ENCODE measurements at places on chromosomes 2 and 18. TPM values are rescaled to one million over a fixed set of nuclear protein-coding genes. Genes with fewer than 3 reads are reported as not detected.
A peak's percentile ranks its signal among the peaks of the same experiment; 100 is the strongest.

DNA sequence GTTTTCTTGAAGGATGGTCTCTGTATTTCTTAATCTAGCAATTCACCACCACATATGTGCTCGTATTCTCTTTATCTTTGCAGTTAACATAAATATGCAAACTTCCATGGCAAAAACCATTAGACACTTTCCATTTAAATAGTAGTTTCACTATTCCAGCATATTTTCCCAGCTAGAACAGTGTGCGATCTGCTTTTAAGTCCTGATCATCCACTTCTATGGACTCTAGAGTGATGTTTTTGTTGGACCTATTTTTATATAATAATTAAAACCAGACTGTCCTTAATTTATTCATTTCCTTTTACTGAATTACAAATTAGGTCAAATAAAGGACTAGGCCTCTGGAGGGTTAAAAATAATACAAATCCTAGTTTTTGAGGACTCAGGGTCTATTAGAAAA lies 418.4 kb upstream of the TRIB2 start:
- DNase-seq, result no peak

DNA sequence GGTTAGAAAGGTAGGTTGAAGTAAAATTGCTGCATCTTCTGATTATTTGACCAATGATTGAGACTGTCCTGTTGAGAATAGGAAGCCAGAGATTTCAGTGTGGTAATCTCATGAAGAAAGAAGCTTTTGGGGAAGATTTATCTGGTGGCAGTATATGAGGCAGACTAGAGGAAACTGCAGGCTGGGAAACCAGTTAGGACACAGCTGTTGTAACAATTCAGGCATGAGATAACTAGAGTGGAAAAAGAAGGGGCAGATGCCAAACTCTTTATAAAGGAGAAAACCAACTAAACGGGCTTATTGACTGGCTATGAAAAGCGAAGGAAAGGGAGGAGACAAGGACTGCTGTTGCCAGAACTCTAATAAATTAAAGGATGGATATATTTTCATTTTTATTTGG lies 155.6 kb downstream of the TTC27 start:
- DNase-seq, result no peak

DNA sequence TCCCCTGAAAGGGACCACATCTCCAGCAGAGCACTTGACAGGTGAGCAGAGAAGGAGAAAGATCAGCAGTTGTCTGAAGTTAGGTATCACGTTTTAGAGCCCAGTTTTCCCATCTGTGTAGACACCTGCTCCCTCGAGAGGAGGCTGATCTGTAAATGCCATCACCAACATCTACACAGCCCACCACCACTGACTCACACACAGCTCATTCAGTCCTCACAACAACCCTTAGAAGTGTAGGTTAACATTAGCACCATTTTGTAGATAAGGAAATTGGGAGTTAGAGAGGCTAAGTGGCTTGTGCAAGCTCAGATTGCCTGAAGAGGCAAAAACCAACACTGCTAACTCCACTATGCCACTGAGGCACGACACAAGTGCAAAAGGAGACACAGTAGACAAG lies 37.2 kb upstream of the STAT1 start:
- no peak for DNase-seq

- no peak for DNase-seq
Measured at GRCh38 chr2:19362094-19362754, 3.8 kb upstream of the OSR1 start.

DNA sequence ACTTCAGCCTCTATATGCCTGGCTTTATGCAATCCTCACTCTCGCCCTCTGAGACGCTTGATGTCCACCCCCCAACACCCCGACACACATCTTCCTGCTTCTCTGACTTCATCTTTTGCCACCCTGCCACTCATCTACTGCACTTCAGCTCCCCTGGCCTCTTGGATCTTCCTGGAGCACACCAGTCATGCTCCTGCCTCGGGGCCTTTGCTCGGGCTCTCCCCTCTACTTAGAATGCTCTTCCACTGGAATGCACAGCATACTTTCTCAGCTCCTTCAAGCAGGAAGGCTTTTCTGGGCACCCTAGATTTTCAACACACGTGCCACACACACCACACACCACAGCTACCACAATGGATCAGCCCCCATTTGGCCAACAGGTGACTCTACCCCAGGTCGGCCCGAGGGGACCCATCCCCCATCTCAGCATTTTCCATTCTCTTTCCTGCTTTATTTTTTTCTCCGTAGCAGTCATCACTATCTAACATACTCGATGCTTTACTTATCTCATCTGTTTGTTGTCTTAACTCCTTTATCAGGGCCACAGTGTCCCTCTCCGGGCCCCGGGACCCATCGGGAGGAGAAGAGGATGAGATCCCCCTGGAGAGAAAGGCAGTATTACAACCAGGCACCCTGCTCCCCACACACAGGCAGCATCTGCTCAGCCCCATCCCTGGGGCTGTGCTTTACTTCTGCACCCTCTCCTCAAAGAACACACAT lies 2.3 kb downstream of the RUFY4 start:
- DNase-seq, result no peak

DNA sequence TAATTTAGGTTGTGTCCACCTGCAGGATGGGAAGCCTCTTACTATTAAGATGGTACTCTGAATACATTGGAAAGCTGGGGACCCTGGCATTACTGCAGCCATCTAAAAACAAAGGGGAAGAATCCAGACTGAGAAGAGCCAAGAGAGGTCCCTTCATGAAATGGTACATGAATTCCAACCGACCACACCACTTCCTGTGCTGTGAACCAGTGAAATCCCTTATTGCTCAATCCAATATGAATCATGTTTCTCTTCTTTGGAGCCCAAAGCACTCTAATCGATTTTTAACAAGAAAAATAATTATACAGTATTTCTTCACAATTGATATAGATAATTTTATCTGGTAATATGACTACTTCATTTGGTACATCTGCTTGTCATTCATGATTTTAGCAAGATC lies 479.7 kb upstream of the RAB6C start:
- no peak for DNase-seq

DNA sequence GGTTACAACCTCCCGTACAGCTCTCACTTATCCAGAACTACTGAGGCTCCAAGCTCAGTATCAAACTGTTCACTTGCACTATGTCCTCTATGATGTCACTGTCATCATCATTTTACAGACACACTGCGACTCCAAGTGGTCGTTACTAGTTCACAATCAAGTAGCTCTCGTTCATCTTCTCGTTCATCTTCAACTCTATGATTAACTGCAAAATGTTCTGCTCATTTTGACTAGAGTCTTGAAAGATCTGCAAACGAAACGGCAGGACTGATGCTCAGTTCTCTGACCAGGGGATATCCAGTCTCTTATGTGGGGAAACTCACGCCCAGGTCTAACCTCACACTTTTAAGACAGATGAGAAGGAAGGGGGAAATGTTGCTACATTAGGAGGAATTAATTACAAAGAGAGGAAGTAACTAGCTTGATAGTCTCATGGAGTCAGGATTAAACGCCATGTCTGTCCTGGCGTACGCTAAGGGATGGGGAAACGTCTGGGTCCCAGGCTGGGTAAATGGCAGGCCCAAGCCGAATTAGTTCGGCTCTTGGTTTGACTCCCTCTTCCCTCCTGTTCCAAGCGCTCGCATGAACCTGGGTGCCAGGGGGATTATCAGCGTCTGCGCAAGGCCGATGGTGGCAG lies 794 bp upstream of the CHCHD5 start:
- DNase-seq, result no peak

DNA sequence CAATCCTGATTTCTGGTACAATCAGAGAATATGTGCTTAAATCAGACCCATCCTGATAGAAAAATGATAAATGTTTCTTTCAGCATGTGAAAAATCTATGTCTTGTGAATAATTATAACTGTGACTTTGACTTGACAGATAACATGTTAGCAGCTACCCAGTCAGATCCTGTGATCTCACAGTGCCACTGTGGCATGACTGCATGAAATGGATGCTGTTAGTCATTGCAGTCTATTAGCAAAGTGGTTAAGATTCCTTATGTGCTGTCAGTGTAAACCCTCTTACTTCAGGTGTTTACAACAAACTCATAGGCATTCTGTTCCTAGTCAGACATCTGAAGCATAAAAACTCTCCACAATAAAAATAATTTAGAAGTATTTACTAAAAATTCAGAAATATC lies 244.6 kb upstream of the RND3 start:
- no peak for DNase-seq

DNA sequence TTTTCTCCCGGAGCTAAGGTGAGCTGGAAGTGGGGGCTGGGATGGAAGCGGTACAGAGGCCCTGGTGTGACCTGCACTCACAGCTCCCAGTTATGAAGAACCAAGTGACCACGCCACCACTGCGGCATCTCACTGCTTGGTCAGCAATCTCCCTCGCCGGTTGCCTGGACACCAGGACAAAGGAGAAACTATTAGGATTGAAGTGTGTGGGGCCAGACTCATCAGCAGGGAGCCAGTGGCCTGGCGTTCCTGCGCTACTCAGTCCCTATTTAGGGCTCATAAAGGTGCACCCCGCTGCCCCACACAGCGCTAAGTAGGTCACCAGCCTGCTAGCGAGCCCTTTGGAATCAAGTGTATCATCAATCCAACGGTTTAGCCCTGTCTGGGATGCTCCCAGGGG lies 82.9 kb downstream of the ZCCHC2 start:
- no peak for DNase-seq

DNA sequence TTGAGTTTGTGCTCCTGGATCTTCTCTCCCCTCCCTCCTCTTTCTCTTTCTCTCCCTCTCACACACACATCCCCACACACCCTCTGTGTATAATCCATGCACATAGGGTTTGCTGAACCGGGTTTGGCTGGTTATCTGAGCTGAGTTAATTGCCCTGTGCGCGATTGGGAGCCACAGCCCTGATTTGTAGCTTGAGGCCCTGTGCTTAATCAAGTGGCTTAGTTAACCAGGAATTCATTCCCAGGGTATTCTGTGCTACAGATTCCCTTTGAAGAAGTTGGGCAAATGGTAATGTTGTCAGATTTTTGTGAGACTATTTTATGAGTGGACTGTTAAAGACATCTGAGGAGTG lies 6.2 kb downstream of the PARD3B start:
- DNase-seq, result no peak

DNA sequence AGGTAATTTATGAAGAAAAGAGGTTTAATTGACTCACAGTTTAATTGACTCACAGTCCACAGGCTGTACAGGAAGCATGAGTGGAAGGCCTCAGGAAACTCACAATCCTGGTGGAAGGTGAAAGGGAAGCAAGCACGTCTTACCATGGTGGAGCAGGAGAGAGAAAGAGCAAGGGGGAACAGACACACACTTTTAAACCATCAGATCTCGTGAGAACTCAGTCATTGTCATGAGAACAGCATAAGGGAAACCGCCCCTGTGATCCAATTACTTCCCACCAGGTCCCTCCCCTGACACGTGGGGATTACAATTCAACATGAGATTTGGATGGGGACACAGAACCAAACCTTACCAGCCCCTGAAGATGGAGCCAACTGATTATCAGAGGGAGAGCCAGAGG lies 11.2 kb upstream of the PUM2 start:
- DNase-seq, result no peak

DNA sequence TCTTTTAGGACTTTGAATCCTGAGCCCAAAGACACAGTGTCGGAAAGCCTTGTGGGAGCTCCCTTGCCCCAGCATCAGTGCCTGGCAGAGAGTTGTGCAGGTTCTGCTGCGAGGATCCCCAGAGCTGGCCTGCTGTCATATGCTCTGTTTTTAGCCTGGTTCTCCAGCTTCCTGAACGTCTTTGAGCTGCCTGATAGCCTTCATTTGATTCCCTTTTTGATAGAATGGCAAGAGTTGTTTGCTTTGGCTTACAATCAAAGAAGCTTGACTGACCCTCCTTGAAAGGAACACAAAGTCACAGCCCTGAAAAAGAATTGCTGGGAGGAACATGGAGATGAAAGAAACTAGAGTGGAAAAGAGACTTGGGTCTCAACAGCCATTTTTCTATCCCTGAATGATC lies 95.4 kb downstream of the C1QL2 start:
- DNase-seq, result no peak

GRCh38 chr2:10033251-10034006 lies 9.9 kb upstream of the KLF11 start:
- DNase-seq, result no peak

DNA sequence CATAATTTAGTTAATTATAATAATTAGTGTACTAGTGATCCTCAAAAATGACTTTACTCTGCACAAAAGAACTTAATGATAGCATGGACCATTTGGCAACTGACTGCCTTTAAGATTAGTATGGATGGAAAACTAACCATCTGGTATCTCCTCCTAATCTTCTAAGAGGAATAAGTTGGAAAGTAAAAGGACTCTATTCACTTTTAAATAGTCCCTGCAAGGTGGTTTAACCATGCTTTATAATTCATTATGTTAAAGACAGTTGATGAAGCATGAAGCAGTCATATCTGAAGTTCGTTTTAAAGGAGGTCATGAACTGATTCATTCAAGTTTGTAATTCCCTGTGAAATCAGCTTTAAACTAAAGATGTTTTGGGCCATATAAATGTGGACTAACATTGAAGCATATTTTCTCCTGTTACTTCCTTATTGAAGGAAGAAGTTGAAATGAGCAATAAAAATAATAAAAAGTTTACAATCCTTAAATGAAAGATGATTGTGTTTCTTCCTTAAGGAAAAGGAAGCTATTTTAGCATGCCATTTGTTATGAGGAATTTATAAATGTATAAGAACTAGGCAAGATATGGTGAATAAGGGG lies 446.0 kb downstream of the XIRP2 start:
- DNase-seq, result no peak

GRCh38 chr2:182980115-182980514 lies 58.1 kb downstream of the NCKAP1 start:
- no peak for DNase-seq

DNA sequence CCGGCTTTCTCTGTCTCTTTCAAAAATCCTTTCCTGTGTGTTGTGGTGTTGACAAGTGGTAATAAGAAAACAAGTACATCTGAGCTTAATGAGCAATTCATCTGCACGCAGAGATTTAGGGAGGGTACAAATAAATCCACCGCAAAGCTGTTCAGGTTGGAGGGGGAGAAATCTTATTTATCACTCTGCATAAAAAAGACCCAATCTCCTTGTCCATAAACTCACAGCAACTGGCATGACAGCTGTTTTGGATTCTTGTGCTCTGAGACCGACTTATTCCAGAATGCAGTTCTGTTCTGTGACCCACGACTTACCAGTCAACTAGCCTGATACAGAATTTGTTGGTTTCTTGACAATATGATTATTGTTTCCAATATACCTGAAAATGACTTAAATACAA lies 380.1 kb downstream of the SOX11 start:
- no peak for DNase-seq

GRCh38 chr2:133061874-133062593 lies 392.0 kb upstream of the LYPD1 start:
- DNase-seq, result no peak

- DNase-seq, result peak; percentile 100
Measured at GRCh38 chr18:80034068-80034851, at the start of gene RBFA. Gene RBFA, plus strand, starts transcription at chr18:80034434. Its CDS starts 62 bp downstream, at chr18:80034496.

- no peak for DNase-seq
Measured at GRCh38 chr2:151459358-151459757, 49.7 kb downstream of the RIF1 start.

SERPINB4 gene
- total RNA-seq, result not detected

SMARCAL1 gene
- 25.0 TPM for total RNA-seq

REEP1 gene
- total RNA-seq, result 0.45 TPM

ACVR1C gene
- total RNA-seq, result 0.73 TPM

DNAH7 gene
- not detected for total RNA-seq

APCDD1 gene
- 0.81 TPM for total RNA-seq

PREPL gene
- total RNA-seq, result 41.9 TPM

REG1B gene
- total RNA-seq, result not detected

RNF181 gene
- 118 TPM for total RNA-seq

OSR1 gene
- not detected for total RNA-seq
